GM12864 (cell line): ENCODE measurements at places on chromosomes 6 and 20.

DNA sequence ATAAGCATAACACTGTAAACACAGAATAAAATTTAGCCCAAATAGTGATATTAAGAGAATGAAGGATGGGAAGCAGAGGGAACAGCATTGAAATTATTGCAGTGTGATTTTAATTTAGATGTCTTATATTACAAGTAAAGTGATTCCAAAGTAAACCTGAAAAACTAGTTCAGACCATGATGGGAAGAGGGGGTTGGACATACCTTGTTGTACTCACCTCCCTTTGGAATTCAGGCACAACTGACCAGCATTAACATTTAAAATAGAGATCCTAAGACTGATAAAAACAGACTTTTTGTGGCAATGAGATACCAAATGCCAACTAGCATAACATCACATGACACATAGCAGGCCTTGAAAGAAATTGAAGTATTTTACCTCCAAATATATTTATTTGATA lies 262.6 kb upstream of the PRND start:
- DNase-seq, result no peak

- no peak for DNase-seq
Observed at GRCh38 chr6:111713236-111713635, 107.6 kb upstream of the TRAF3IP2 start.

GRCh38 chr6:111183702-111184517 lies 96.6 kb downstream of the SLC16A10 start:
- no peak for DNase-seq

GRCh38 chr6:46653439-46654195 lies 842 bp downstream of the SLC25A27 start:
- DNase-seq, result no peak

DNA sequence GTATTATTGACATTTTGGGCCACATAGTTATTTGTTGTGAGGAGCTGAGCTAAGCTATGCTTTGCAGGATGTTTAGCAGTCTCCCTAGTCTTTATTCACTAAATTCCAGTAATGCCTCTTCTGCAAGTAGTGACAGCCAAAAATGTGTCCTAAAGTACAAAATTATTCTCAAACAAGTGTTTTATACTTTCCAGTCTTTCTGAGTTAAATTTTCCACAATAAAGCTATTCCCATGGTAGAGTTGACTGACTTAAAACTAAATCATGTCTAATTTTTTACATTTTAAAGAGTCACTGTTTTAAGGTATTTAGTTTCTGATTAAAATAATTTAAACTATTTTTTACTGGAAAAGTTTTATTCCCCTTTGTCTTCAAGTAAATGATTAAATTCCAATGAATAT lies 717.8 kb upstream of the HS3ST5 start:
- DNase-seq, result no peak

DNA sequence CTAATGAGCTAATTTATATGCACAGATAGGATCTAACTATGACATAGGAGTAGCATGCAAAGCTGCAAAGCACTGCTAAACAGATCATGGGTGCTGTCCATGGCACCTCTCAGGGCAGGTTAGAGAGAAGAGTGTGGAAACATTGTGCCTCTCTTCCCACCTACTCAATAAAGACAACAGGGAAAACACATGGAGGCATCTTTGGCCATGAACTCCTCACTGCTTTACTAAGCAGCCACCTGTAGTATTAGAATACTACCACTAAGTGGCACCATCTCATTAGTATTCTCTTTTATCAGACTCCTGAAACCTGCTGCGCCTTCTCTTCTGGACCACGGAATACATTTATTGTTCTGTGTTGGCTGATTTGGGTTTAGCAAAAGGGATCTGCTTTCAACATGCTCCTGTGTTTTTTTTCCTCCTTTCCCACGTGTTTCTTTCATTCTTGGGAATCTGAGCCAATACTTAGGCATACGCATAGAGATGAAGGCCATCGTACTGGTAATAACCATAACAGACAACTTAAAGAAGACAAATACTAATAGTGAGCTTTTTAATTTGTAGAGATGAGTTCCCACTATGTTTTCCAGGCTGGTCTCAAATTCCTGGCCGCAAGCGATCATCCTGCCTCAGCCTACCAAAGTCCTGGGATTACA lies 9.4 kb upstream of the HDDC2 start:
- no peak for DNase-seq

DNA sequence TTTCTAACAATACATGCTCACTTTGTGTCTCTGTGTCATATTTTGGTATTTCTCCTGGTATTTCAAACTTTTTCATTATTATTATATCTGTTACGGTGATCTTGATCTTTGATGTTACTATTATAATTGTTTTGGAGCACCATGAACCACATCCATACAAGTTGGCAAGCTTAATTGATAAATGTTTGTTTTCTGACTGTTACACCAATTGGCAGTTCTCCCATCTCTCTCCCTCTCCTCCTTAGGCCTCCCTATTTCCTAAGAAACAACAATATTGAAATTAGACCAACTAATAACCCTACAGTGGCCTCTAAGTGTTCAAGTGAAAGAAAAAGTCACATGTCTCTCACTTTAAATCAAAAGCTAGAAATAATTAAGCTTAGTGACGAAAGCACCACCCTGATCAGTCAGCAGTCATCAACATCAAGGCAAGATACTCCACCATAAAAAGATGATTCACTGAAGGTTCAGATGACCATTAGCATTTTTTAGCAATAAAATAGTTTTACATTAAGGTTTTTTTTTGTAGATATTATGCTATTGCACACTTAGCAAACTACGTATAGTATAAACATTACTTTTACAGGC lies 61.5 kb downstream of the IBTK start:
- no peak for DNase-seq

DNA sequence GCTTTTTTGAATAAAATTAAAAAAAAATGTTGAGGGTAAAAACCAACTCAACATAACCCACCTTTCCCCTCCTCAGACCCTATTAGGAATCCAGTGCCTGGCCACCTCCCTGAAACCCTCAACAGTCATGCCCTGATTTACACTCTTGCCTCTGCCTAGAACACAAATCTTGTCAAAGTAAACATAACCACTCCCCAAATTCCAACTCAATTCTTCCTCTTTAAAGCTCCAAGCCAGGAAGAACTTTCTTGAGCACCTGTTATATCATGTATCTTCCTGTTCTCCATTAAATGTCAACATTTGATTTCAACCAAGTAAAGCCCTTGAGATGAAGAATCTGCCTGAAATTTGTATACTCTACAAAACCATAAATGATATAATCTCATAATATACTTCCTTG lies 198.0 kb upstream of the SHLD1 start:
- no peak for DNase-seq

- DNase-seq, result no peak
Observed at GRCh38 chr20:388034-388994, 7.8 kb downstream of the TRIB3 start.

DNA sequence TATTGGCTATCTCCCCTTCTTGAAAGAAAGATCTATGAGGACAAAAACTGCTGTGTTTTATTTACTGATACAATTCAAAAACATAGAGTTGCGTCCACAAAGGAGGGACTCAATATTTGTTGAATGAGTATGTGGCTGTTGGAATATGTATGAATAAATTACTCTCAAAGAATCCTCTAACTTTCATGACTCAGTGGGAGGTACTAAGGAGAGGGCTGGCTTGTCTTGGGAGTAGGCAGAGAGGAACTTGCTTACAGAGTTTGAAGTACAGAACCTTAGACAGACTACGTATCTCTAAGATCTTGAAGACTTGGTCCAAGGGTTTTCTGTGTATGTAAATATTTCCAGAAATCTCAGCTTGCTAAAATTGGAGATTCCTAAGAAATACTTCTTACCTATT lies 504.0 kb upstream of the PTCHD4 start:
- no peak for DNase-seq

DNA sequence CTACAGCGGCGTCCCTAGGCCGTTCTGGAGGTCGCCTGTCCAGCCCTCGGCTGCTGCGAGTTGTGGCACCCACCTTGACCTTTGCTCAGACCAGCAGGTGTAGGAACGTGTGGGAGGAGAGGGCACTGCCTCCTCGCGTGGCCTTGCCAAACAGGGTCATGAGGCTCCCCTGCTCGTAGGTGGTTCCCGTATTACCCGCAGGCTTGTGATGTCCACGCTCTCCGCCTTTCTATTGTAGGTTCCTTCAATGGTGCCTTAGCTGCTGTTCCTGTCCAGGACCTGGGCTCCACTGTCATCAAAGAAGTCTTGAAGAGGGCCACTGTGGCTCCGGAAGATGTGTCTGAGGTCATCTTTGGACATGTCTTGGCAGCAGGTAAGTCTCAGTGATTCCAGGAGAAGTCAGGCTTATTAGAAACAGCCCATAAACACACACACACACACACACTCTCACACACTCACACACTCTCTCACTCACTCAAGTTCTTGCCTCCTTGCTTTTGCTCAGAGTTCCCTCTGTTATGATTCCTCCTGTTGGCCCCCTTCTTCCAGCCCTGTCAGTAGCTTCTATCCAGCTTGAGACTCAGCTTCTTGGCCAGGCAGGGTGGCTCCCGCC lies 942 bp downstream of the ACAT2 start:
- DNase-seq, result peak; percentile 13

GRCh38 chr6:82365016-82365795 lies 1.6 kb downstream of the TPBG start:
- DNase-seq, result no peak

DNA sequence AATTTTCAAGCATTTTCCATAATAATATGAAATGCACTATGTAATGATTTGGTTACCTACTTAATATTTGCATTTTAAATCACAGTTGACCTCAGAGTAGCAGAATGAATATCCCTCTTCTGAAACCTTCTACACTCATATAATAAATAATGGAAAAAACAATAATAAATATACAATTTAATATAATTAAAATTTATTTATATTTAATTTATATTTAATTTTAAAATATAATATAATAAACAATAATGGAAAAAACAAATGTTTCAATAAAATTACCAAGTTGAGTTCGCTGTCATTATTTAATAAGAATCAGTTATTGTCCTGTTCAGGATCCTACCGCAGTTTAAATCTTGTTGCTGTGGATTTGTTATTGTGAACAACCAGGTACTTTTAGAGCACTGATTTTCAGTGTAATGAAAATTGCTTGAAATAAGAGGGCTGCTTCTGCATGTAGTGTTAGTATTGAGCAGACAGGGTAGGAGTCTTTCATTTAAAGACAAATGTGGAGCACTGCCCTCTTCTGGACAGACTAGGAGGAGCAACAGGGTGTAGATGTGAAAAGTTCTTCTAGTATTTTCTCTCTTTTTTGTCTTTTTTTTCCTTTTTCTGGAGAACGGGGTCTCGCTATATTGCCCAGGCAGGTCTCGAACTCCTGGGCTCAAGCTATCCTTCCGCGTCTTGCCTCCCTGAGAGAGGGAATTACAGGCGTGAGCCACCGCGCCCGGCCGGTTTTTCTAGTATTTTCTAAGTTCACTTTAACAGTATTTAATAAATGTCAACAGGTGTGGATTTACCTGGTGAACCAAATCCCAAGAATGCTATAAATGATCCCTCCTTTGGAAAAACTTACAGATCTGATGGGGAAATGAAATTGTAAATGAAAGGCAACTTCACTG lies 13.6 kb downstream of the TRAPPC3L start:
- DNase-seq, result peak; percentile 44

DNA sequence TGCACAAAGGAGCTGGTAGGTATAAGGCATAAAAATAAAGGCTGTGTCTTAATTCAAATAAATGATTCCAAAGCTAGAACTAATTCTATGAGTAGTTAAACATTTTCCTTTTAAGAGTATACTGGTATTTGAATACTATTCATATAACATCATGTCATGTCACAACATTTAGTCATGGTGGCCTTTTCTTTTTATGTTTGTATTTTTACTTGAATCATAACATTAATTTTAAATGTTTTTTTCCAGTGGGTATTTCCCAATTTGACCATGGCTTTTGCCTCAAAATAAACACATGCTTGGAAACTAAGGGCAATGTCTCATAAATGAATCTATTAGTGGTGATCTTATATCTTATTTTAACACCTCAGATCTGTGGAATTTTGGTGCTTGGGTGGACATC lies 177.1 kb downstream of the CD109 start:
- DNase-seq, result no peak
